Muscle of arm (tissue), 14 donors: ENCODE measurements at places on chromosomes 3 and 15. TPM values are rescaled to one million over a fixed set of nuclear protein-coding genes. Genes with fewer than 3 reads are reported as not detected.
A peak's percentile ranks its signal among the peaks of the same experiment; 100 is the strongest.

GRCh38 chr3:195045481-195046210 is 225.3 kb downstream of the XXYLT1 start:
- DNase-seq: no peak

DNA sequence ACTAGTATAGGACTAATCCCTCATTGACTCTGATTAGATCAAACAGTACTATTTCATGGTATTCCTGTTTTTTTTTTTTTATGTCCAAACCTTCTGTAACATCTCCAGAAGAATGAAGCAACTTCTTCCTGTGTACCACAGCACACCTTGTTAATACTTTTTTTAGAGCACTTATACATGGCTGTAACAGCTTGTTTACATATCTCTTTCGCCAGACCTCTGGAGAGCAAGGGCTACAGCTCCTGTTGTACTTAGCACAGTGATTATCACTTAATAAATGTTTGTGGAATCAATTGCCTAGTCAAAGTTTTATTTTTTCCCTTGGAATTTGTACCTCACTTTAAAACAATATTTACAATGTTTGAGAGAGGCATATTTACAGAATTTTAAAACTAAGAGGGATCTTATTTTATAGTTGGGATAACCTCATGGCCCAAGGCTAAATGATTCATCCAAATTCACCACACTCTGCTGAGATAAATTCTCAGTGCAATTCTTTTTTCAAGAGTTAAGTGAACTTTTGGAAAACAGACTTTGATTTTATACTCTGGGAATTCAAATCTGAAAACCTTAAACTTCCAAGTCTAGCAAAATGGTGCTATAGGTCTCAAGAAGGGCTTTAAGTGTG is 9.2 kb upstream of the GATM start:
- no peak for DNase-seq

GRCh38 chr3:184873141-184873540 is 61.2 kb downstream of the VPS8 start:
- DNase-seq: no peak

DNA sequence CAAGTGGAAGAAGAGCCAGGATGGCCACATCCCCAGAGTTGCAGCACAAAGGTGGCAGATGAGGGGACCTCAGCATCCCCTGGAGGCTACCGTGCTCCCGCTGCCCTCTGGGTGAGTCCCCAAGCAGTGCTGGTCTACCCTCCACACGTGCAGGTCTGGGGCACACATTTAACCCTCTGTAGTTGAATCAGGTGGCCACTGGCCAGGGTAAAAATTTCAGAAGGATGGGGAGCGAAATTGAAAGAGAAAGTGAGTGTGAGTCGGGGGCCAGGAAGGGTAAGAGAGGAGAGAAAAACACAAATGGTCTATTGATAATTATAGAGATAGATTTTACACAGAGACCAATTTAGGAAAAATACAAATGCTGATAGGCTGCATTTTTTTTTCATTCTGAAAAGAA is 139.5 kb upstream of the EIF1B start:
- no peak for DNase-seq

- DNase-seq: no peak
Measured at GRCh38 chr3:57434041-57434440, 110.1 kb downstream of the DNAH12 start.

DNA sequence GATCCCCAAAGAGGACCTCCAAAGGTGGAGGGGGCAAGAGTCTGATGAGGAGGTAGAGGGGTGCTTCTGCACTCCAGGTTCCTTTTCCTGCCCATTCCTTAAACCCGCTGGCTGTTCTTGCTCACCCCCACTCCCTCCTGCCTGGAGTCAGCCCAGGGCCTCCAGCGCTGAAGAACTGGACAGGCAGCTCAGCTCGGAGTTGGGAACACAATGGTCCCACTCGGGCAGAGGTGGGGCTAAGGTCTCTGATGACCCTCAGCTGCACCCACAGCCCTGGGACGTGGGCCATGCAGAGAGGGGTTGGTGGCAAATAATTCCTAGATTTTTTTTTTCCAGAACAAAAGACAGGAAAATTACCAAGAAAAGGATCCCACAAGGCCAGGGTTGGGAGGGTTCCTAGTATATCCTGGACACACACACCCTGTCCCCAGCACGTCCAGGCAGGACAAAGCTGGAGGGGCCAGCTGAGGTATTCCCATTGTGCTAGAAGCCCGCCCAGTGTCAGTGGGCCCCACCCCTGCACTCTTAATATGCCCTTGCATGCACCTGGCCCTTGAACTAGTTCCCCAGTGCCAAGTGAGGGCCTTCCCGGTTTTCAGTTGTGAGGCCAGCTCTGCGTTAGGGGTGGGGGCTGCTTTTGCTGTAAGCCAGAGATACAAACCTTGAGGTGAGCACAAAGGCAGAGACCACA is 22.1 kb upstream of the IP6K2 start:
- no peak for DNase-seq

GRCh38 chr15:69161079-69161877 is 843 bp downstream of the GLCE start:
- peak; percentile 36 for DNase-seq

DNA sequence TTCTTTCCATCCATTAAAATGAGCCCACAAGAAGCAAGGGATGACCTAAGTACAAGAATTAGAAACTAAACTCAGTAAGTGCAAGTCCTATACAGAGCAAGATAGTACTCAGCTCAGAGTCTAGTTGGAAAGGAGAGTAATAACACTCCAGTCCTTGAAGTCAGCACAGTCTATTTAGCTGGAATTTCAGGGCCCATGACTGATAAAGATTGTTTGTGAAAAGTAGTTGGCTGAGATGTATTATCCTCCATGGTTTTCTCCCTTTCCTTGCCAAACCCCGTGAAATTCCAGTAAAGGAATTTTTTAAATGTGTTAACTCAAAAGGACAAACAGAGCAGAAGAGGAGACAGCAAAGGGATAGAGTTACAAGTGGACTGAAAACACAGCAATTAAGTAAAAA is 127.2 kb upstream of the STT3B start:
- no peak for DNase-seq

GRCh38 chr3:42674146-42674545 is 11.2 kb upstream of the KLHL40 start:
- DNase-seq: no peak

DNA sequence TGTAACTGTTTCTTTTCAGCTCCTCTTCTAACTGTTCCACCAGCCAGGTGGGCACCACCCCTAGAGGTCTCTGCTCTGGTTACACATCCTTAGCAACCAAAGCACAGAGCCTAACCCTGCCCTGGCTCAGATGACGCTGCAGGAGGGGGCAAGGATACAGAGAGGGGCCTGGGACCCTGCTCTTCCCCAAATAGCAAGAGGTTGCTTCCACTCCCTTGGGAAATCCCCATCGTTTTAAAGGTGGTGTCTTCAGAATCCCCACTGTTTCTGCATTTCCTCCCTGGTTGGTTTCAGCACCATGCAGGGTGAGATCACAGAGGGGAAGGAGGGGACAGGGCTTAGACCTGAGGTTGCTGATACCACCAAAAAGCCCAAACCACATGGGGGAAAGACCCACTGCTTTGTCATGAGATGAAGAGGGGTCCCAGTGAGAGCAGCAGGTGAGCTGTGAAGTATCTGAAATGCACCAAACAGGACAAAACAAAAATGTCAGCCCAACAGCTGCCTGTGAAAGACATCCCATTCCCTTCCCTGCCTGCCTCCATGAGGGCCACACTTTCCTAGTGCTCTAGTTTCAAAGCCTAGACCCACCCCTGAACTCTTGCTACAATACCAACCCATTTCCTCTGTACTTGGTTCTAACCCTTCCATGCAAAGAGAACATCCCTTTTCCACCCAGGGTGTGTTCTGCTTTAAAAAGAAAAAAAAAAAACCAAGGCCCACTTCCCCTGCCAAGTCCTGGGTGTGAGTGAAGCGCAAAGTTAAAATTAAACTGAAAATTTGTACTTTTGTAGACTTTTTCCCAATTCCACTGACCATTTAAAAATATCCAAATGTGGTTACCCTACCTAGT is 29.0 kb downstream of the ANP32A start:
- no peak for DNase-seq

DNA sequence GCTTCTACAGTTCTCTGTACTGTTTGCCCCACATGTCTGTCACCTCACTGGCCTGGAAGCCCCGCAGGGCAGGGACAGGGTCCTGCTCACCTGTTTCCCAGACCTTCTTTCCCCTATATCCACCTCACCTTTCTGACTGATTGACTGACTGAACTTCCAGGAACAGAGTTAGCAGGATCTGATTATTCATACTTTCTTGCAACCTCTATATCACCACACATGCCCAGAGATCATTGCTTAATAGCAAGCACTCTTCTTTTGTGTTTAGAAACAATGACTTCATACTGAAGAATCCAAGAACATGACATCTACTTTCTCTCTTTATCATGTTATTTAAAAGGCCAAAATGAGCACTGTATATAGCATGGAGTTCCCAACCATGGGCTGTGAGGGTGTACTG is 18.0 kb upstream of the CLEC3B start:
- no peak for DNase-seq

DNA sequence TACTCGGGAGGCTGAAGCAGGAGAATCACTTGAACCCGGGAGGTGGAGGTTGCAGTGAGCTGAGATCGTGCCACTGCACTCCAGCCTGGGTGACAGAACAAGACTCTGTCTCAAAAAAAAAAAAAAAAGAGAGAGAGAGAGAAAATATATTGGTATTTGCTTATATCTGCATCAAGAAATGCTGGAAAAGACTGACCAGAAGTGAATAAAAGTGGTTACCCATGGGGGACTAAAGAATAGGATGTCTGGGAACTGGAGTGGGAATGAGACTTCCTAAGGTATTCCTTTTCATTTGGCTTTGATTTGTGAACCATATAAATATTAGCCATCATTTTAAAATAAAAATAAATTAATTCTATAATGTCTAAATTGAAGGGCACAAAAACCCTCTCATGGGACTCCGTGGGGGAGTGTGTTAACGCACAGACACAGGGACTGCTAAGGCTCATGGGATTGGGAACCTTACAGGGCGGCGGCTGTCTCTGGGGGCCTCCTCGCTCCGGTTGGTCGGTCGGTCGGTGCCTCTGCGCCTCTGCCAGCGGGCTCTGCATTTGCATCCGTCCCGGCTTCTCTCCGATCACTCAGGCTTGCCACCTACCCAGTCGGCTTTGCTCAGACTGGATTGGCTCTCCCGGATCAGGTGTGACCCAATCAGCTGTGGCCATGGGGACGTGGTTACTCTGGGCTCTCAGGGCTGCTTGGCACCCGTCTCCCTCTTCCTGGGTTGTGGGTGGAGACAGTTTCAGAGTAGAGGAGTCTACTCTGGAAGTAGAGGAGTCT is 12.7 kb upstream of the TSPAN3 start:
- no peak for DNase-seq

DNA sequence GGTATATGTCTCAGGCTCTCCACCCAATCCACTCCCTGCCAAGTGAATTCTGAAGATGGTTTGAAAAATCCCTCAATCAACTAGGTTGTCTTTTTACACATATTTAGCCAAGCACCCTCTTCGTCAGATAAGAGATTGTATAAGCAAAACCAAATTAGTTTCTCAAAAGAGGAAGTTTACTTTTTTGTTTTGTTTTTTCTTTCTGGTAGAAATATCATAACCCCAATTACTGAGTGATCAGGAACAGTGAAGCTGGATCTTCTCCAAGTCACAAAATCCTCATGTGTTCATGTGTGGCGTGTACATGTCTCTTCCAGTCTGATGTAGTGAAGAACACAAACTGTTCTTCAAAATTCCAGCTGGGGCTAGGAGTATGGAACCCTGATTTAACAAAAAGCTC is 180.6 kb downstream of the FOXP1 start:
- DNase-seq: no peak

GRCh38 chr3:197599089-197599765 is 43.5 kb upstream of the BDH1 start:
- DNase-seq: peak; percentile 71

DNA sequence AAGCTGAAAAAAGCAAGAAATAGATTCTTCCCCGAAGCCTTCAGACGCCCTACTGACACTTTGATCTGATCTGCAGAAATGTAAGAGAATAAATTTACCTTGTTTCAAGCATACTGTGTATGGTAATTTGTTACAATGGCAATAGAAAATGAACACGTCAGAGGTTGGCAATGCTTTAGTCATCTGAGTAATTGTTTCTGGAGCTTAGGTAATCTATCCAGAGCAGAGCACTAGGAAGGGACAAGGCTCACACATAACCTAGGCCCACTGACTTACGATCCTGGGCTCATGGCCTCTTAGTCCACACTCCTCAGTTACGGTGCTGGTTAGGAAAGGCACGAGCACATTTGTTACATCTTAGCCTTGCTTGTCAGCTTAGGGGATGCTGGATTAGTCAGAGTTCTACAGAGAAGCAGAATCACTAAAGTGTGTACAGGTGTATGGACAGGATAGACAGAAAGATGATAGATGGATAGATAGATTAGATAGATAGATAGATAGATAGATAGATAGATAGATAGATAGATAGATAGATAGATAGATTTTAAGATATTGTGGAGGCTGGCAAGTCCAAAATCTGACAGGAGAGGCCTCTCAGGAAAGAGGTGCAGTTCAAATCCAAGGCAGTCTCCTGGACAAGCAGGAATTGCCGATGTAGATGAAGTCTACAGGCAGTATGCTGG is 46.8 kb upstream of the TBC1D23 start:
- DNase-seq: no peak

GRCh38 chr15:63833021-63833696 is 589 bp downstream of the HERC1 start:
- DNase-seq: no peak

GRCh38 chr3:159200176-159200575 is 398.3 kb downstream of the MFSD1 start:
- no peak for DNase-seq

DNA sequence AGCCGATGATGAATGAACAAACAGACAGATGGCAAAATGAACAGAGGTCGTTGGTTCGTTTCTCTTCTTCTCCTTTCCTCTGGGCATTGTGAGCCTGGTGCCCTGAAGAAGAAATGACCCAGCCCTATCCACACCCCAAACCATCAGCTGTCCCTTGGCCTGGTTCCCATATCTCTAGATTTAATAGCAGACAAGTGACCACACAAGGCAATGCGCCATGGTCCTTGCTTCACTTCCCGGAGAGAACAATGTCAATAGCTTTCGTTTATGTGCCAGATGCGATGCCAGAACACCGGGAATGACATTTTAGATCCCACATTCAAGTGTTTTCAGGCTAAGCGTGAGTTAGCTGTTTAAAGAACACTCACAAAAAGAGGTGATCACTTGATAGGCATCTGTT is 17.7 kb downstream of the POC1A start:
- DNase-seq: no peak

- peak; percentile 83 for DNase-seq
Measured at GRCh38 chr15:50051811-50052419, 67.1 kb downstream of the ATP8B4 start.

DNA sequence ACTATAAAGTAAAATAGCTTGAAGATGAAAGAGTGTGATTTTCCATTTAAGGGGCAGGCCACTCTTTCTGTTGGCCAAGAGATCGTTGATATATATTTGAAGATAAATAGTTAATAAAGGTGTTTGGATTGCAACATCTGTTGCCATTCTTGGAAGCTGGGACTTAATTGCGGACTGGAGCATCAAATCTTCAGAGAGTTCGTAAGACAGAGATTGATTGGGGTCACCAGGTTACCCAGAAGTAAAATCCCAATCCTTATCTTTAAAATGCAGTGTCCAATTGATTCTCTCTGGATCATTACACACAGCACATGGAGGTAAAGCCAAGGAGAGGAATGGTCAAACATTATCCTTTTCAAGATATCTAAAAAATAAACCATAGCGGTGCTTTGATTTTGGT is 220.8 kb upstream of the HES1 start:
- DNase-seq: no peak

GRCh38 chr3:66379565-66379964 is 121.3 kb downstream of the LRIG1 start:
- no peak for DNase-seq

DZIP1L gene
- polyA plus RNA-seq: 6.6 TPM

TMC3 gene
- polyA plus RNA-seq: 0.19 TPM

FGD5 gene
- 16.1 TPM for polyA plus RNA-seq

NTRK3 gene
- polyA plus RNA-seq: 3.5 TPM

HRG gene
- polyA plus RNA-seq: 2.7 TPM
